WTC11 (cell line): ENCODE measurements at places on chromosomes 6 and 20. TPM values are rescaled to one million over a fixed set of nuclear protein-coding genes. Genes with fewer than 3 reads are reported as not detected.

GRCh38 chr6:49978332-49979226 is 9.2 kb upstream of the DEFB113 start:
- no peak for DNase-seq

Gene TGM2
- total RNA-seq, result 1.5 to 2.1 TPM (median 1.8 TPM) in 3 replicates

Gene ELOVL4
- 8.5 to 10.1 TPM (median 9.0 TPM) in 3 replicates for total RNA-seq

Gene LY6G6F
- total RNA-seq, result not detected in 3 replicates

Gene DSN1
- 26.0 to 27.0 TPM (median 26.9 TPM) in 3 replicates for total RNA-seq

Gene KIF13A
- 27.8 to 32.7 TPM (median 27.8 TPM) in 3 replicates for total RNA-seq

GRCh38 chr20:49889935-49890333 is 25.4 kb downstream of the SPATA2 start:
- DNase-seq, result peak; percentile 82
